ENCODE measurements at places on chromosomes 7 and 10. TPM values are rescaled to one million over a fixed set of nuclear protein-coding genes. Genes with fewer than 3 reads are reported as not detected.

The SAMD9 gene
- 0.21 TPM for total RNA-seq

The COL28A1 gene
- total RNA-seq: 0.28 TPM

The CAMK1D gene
- total RNA-seq: 6.4 TPM

The TMEM213 gene
- total RNA-seq: not detected

The OR6V1 gene
- not detected for total RNA-seq

The IL15RA gene
- not detected for total RNA-seq

DNA sequence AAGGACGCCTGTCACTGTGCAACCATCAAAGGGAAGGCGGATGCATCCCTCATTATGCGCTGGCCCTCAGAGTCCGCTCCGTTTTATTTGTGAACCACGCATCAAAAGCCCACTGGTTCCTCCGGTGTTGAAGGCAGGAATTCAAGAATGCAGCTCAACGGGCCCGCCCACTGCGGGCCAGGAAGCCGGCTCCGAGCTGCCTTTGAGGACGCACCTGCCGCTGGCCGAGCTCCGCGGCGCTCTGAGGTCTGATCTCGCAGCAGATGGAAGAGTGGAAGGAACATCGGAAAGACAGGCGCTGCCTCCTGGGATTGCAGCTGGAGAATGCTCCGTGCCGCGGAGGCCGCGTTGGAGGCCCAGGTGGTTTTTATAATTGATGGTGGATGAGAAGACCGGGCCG, 56.9 kb upstream of the ADGRA1 start:
- no peak for DNase-seq

- no peak for DNase-seq
Observed at GRCh38 chr7:122082670-122083069, 61.4 kb downstream of the AASS start.

GRCh38 chr10:71392292-71392691, 4.4 kb upstream of the CDH23 start:
- no peak for DNase-seq

GRCh38 chr10:109062371-109062770, 860.9 kb downstream of the XPNPEP1 start:
- DNase-seq: no peak

DNA sequence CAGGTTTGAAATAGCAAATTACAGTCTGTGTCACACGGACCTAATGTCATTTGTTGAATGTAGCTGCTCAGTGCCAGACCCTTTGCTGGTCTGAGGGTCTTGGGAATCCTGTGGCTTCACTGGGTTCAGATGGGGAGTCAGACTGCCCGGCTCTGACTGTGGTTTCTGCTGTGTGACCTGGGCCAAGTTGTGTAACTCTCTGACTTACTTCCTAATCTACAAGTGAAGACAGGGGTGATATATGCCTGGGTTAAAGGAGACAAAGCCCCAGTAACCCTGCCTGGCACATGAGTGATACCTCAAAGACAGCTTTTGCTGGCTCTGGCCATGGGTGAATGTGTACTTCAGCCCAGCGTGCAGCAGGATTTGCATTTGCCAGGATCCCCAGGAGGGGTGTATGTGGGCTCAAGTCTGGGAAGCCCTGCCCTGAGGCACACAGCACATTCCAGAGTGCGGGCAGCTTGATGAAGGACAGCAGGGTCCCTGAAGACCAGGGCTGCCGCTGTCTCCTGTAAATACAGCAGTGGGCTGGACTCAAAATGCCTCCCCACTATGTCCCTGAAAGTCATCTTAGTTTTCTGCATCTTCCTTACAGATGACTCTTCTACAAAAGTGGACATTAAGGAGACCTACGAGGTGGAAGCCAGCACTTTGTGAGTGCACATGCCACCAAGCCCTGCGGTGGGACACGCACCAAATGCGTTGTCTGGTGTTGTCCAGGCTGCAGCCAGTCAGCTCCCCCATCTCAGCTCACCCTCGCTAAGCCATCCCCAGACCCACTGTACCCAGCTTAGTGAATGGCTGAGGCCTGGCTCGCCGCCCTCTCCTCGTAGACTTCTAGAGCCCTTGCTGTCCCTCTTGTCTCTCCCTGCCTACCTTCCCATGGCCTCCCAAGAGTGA, 16.4 kb downstream of the NACAD start:
- DNase-seq: no peak

DNA sequence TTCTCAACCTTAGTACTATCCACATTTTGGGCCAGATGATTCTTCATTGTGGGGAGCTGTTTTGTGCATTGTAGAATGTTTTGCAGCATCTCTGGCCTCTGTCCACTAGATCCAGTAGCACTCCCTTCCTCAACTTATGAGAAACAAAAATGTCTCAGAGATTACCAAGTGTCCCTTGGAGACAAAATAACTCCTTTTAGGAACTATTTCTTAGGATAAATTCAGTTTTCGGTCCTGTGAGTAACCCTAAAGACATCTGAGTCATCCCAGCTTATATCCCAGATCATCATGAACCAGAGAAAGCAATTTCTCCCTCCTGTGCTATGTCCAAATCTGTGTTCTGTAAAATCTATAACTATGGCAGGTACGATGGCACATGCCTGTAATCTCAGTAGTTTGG, 266.6 kb upstream of the PHYHIPL start:
- no peak for DNase-seq

DNA sequence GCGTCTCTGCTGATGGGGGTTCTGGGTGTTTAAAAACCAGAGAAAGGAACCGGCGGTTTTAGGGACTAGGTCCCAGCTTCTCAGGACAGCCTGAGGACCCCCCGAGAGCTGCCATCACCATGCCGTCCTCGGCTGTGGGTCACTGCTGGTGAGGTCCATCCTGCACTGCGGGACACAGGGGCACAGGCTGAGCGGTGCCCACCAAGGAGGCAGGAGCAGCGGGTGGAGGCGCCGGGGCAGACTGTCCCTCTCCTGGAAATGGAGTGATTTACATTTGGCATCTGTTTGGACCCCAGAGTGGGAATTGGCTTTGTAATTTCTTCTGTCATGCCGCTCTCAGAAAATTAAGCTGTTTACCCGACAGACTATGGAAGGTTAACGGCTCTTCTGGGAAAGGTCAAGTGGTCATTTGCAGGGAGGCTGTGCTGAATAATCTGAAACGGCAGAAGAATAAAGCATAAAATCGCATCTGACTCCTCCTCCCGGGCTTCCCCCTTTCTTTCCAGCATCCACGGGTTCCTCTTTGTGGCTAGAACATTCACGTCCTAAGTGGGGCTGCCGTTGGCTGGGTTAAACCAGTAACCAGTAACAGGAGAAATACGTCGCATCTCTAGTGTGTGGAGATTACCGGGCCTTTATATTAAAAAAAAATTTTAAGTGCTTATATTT, 31.7 kb downstream of the LHPP start:
- DNase-seq: no peak

- DNase-seq: no peak
Observed at GRCh38 chr10:127855591-127855881, 37.2 kb downstream of the CLRN3 start.

DNA sequence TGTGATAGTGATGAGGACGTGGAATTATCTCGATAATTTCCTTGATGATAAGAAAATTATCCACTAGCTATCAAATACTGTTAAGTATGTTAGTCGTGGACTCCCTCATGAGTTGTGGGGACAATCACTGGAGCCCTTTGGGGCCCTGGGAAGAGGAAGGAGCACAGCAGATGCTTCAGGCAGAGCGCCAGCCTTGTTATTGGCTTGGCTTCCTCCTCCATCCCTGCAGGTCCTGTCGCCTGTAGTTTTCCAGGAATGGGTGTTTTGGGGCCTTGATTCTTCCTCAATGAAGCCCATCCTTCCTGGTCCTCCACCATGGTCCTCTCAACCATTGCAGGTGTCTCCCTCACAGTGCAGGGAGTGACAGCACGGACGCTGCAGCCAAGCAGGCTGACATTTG, 32.5 kb upstream of the ZNF32 start:
- DNase-seq: no peak

GRCh38 chr7:100894860-100895700, 608 bp downstream of the ACHE start:
- peak; percentile 87 for DNase-seq

Measured in neural crest cell (in vitro differentiated cells).